ENCODE measurements at places on chromosomes 3 and 15.

DNA sequence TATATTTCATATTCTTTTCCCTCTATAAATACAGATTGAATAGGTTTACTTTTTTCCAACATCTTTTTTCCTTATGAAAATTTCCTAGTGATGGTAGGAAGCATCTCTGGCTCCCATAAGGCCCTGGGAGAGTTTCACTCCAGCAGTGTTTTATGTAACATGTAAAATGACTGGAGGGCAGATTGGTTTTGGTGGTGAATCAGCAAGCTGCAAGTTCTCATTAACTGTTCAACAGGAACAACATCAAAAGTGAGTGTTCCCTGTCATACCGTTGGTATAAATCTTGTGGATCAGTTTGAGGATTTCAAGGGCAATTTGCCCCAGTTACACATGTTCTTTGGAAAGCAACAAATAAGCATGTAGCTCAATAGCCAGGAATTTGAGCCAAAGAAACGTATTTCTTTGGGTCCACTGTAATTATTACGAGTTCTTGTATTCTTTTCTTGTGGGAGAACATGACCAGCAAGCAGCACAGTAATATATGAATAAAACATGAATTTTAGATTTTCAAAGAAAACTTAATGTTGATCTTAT is 345.7 kb downstream of the SV2B start:
- no peak for DNase-seq

DNA sequence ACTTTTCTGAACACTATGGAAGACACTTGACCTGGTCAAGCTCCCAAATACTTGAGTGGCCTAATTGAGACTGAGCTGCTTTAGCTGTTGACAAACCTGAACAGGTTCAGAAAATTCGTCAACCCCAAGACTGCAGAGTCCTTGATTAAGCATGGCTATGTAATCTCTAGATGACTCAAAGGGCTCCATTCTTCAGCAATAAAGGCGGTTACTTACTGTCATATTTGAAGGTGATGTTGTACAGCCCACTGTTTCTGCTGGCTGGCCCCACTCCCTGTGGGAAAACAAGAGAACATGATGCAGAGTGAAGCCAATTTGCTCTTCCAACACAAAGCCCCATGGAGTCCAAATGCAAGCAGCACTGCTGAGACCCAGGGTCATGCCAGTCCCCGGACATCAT is 45.1 kb downstream of the IL17RD start:
- no peak for DNase-seq

DNA sequence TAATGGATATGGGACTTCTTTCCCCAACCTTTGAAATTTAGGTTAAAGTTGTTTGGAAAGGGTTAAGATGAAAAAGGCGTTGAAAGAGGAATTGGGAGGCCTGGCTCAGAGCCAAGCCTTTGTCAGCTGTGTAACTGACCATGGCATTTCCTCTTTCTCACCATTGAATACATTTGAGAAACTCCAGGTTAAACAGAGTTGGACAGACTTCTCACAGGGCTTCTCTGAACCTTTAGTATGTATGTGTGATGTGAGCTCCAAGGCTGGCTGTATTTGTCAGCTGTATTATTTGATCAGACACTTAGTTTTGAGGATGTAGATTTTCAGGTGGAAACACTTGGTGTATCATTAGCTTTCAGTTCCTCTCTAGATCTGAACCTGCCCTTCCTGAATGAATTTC is 136.4 kb upstream of the GOLGA6L4 start:
- DNase-seq, result no peak

GRCh38 chr3:46905661-46906451 is 28.3 kb downstream of the PTH1R start:
- DNase-seq, result no peak

GRCh38 chr3:67774676-67775075 is 120.3 kb upstream of the SUCLG2 start:
- DNase-seq, result no peak

- no peak for DNase-seq
Measured at GRCh38 chr3:46399557-46399956, 7.3 kb downstream of the CCR5AS start.

DNA sequence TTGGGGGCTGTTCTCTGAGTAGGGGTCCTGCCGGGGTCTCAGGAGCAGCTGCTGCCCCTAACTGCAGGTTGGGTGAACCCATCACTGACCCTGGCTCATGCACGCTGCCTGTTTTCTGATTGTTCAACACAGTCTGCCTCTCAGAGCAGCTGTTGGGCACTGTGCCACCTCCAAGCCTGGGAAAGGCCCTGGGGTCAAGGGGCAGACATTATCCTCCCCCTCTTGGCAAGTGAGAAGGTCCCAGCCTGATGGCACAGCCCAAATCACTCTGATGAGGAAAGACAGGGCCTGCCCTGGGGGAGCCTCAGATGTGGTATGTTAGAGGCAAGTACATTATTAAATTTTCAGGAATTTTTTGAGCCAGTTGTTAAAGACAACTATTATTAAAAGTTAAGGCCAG is 14.1 kb upstream of the GNAT1 start:
- no peak for DNase-seq

- DNase-seq, result no peak
Measured at GRCh38 chr3:190197346-190197763, 76.7 kb upstream of the P3H2 start.

DNA sequence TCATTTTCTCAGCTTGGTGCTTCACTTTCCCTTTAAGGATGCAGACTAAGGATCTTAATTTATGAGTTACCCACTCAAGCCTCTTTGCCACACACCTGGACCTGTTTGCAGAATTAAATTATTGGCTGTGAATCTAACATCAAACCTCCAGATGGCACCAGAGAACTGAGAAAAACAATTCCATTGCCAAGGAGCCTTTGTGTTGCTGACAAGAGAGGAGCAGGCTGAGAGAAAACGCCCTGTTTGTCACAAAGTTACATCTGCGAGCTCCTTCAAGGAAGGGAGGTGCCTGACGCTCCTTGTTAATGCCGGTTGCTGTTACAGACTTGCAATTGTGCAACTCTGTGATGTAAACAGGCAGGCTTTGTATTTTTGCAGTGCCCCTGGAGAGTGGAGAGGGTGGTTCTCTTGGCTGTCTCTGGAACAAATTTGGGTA is 36.3 kb upstream of the TMC3 start:
- DNase-seq, result peak; percentile 65

DNA sequence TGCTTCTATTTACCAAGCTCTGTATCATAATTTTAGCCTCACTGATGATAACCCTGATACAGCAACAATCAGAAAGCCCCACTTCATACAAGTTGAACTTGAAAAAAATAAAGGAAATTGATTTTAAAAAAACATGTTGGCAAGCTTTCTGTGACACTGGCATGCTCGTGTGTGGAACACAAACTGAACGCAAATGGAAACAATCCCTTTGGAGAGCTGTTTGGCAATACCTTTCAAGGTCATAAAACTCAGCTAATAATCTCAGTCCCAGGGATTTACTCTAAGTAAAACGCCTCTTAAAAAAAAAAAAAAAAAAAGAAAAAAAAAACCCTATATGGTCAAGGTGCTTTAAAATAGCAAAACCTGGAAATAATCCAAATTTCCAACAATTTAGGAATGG is 166.7 kb upstream of the BCL6 start:
- DNase-seq, result no peak

- no peak for DNase-seq
Measured at GRCh38 chr3:196081002-196081833, 672 bp downstream of the TFRC start.

DNA sequence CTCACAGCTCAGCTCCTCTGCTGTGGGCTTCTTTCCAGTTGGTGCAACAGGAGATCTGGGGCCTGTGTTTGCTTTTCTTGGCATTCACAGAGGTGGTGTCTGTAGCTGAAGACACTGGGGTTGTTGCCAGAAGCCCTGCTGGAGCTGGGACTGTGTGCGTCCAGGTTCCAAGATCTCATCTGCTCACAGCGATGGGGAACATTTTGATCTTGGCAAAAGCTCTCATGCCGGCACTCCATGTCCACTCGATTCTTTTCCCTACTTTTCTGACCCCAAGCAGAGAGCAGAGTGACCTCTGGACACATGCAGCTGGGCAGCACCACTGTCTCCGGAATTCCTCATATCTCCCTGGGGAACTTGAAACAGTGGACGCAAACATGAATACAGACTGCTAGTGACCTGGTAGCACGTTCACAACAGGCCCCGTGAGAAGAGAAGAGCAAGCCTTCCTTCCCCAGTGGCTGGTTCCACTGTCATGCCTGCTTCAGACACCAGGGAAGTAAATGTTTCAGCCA is 36.1 kb upstream of the MECOM start:
- no peak for DNase-seq

DNA sequence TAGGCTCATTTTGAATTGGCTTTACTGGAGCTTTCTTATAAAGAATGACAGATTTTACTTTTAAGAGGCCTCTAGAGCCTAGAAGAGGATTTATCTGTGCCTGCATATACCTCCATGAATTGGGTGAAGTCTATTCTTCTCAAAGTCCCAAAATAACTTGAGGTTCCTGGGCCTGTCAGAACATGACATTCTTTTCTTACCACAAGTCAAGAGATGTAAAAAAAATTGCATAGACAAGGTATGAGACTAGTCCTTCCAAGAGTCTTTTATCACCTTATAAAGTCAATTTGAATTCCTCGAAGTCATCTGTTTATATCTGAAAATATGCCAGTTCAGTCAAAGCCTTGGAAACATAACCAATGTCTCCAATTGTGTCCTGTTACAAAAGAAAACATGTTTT is 17.2 kb upstream of the CD200 start:
- no peak for DNase-seq

DNA sequence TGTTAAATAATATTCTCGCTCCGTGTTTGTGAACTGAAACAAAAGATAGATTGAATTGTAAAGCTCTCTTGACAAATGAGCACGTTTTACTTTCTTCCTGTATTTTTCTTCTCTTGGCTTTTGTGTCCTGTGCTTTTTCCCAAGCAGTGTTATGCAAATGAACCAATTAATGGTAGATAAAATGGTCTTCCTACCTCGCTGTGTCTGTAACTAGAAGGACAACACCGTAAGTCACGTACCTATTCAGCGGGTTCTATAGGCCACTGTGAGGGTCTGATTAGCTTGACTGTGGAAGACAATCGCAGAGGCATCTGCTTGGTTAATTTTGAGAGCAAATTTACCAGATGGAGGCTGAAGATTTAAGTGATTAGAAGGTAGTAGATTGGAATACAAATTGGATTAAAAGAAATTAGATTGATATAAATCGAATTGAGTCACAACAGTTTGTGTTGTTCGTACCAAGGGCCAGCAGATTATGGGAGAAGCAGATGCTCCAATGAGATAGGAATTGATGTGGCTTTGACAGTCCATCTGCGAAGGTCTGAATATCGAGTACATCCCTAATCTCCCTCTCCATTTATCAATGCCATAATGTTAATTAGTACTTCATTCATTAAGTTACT is 40.2 kb downstream of the ROBO2 start:
- DNase-seq, result no peak

GRCh38 chr3:47433796-47434195 is 41.9 kb downstream of the SCAP start:
- DNase-seq, result no peak

GRCh38 chr3:146626403-146627122 is 21.4 kb upstream of the PLSCR5 start:
- peak; percentile 47 for DNase-seq

DNA sequence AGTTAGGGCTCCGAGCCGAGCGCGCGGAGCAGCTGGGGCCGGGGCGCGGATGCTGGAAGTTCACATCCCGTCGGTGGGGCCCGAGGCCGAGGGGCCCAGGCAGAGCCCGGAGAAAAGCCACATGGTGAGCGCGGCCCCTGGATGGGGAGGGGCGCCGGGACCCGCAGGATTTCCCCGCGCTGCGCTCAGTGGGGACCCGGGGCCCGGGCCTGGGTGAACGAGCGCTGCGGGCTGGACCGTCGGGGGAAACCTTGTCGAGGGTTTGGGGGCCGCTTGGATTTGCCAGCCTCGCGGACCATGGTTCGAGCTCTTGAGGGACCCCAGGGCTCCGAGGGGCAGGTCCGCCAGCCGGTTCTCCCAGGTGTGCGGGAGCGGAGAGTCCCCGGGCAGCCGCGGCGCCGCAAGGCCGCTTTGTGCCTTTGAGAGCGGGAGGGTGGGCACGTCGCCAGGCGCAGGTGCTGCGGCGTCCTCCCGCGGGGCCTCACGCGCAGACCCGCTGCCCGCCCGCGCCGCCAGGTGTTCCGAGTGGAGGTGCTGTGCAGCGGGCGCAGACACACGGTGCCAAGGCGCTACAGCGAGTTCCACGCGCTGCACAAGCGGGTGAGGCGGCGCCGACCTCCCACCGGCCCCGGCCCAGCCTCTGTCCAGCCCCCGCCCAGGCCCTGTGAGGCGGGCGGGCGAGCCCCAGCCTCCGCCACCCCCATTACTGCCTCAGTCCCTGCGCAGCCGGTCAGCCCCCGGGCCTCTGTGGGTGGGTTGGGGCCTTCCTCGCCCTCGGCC is at the start of gene SNX22:
TSS of gene SNX22 (plus strand) at position 5 of the 780 bp plus-strand sequence. CDS start at position 50, 45 bp downstream.
- no peak for DNase-seq

DNA sequence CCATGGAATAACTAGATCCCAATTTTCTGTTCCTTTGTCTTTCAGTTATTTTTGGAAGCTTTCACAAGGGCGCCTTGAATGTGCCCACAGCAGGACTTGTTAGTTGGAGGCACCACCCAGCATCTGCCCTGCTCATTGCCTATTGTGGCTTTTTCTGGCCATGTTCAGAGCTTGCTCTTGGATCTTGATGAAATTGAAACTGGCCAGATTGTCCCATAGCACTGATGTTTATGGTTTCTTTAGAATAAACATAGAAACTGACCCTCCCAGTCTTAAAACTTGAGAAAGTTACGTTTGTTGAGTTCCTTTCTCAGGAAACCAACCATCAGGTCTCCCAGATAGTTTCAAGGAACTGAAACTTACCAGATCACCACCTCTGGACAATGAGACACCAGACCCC is 474.7 kb downstream of the IL5RA start:
- no peak for DNase-seq

DNA sequence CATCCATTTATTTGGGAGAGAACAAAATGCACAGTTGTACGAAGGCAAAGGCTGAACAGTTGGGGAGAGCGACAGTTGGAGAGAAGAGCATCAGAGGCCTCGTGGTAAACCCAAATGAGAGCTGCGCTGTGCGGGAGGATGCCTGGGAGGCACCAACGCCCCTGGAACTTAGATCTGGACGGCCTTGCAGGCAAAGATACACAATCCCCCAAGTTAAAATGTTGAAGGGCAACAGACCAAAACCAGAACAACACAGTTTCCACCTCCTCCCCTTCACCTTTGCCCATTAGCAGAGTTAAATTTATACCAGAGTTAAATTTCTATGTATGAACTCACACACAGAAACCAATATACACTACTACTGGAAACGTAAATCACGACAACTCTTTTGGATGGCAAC is 339.6 kb downstream of the RORA start:
- no peak for DNase-seq

GRCh38 chr3:7709376-7710082 is 792.1 kb upstream of the LMCD1 start:
- DNase-seq, result no peak

- DNase-seq, result no peak
Measured at GRCh38 chr3:75224412-75224811, 439.7 kb upstream of the FRG2C start.

- DNase-seq, result no peak
Measured at GRCh38 chr15:60382773-60383674, 14.8 kb downstream of the ANXA2 start.

GRCh38 chr3:49173116-49173791 is 1.9 kb downstream of the KLHDC8B start:
- DNase-seq, result peak; percentile 19

Data from SHP77 treated with DMSO at 0.1 percent for 48 hours (cell line).